ENCODE measurements at places on chromosomes 1 and 21.

DNA sequence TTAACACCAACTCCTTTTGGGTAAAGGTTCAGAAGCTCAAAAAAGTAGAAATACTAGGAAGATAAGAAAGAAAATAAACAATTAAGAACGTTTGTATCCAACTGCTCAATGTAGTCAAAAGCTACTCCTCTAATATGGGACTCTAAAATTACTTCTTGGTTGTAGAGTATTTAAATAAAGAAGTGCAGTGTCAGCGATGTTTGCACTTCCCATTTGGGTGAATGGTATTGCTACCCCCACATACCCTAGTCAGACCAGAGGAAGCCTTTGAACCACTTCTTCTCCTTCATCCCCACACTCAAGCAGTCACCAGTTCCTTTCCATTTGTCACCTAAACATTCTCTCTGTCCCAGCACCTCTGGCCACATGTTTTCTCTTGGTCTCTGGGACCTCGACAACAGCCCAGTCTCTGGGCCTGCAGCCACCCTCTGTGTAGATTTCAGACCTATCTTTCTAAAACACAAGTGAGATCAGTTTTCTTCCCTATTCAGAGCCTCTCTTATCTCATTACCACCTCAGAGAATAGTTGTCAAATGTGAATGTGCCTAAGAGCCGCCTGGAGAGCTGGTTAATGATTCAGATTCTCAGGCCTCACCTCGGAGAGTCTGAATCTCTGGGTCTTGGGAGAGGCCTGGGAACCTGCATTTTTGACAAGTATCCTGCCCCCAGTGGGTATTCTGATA is 109.8 kb downstream of the OMA1 start:
- no peak for DNase-seq

DNA sequence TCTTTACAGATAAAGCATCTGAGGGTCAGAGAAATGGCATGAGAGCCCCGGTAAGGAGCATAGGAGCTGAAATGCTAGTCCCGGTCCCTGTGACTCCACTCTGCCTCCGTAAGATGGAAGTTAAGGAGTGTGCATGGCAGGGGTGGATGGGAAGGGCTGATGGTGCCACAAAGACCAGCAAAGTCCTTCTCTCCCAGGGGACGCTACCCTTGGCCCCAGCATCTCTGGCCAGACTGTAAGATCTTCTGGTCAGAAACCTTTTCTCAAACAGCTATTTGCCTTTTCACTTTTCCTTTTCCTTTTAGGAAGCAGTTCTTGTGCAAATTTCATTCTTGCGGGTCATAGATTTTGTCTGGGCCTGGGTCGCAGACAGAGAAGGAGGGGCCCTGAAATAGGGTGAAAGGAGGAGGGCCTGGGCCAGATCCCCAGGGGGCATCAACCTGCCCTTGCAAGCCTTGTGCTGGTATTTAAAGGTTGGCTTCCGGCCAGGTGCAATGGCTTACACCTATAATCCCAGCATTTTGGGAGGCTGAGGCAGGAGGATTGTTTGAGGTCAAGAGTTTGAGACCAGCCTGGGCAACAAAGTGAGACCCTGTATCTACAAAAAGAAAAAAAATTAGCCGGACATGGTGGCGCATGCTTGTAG is 14.4 kb upstream of the EPS8L3 start:
- DNase-seq: no peak

DNA sequence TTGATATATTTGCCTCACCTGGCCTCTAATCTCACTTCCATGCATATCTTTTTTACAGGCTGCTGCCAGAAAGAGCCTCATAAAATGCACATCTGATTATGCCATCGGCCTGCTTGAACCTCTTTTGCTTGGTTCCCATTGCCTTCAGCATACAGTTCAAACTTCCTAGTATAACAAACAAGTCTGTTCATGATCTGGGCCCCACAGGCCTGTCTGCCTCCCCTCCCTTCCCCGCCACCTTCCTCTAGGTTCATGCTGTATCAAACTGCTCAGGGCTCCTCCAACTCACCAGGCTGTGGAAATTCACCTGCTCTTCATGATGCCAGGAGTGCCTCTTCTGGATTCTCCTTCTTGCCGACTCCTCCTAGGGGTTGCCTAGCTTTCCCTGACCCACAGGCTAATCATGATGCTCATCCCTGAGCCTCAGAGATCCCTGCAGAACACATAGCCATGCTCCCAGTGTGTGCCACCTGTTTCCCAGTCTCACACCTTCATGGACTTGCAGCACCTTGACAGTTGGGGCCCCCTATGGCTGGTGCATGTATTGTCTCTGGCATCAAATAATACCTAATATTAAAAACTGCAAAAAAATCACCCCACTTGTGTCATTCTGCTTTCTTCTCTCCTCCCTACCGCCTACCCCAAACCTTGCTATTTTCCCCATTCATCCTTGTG is 33.7 kb upstream of the CD2 start:
- DNase-seq: no peak

DNA sequence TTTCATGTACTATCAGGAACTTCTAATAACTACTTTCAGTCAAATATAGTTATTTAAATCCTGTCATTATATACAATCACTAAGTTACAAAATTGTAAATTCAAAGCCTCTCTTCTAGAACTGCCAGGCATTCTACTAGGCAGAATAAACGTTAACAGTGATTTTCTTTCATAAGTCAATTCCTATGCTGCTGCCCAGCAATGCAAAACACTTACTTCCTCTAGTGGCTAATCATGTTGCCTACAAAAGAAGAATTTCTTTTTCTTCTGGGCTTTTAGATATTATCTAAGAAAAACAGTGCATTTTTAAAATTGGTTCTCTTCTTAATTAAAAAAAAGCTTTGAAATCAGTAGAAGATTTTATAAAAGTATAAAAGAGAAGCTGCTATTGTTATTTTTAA is 509.8 kb upstream of the ADAMTS5 start:
- no peak for DNase-seq

DNA sequence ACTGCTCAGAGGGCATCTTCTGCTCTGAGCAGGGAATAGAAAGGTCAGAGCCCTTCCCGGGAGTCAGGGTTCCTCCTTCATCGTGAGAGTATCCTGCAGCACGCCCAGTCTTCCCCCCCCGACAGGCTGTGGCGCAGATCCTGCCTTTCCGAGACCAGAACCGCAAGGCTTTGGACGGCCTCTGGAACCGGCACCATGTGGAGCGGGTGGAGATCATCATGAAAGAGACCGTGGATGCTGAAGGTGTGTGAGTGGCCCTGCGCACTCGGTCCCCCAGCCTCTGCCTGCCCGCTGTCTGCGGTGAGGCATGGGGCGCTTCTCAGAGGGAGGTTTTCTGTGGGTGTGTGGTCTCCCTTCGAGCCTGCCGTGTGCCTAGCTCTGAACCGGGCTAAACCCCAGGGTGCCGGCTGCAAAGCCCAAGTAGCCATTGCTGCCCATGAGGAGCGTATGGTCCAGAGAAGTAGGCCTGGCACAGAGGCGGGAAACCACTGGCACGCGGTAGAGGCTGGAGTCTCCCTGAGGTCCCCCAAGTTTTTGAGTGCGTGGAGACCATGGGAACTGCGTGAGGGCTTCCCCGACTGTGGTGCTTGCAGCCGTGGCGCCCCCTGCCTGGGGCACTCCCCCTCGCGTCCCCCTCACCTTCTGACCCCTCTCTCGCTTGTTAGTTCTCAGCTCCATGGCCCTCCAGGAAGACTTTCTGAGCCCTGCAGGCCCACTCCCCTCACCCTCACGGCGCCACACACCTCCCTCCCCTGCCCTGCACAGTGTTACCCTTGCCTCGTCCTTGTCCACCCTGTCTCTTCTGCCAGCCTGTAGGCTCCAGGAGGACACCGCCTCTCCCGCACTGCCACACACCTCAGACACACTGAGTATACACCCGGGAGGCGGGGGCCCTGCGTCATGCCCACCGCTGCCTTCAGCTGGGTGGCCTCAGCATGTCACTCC is 12.5 kb downstream of the H6PD start:
- no peak for DNase-seq

DNA sequence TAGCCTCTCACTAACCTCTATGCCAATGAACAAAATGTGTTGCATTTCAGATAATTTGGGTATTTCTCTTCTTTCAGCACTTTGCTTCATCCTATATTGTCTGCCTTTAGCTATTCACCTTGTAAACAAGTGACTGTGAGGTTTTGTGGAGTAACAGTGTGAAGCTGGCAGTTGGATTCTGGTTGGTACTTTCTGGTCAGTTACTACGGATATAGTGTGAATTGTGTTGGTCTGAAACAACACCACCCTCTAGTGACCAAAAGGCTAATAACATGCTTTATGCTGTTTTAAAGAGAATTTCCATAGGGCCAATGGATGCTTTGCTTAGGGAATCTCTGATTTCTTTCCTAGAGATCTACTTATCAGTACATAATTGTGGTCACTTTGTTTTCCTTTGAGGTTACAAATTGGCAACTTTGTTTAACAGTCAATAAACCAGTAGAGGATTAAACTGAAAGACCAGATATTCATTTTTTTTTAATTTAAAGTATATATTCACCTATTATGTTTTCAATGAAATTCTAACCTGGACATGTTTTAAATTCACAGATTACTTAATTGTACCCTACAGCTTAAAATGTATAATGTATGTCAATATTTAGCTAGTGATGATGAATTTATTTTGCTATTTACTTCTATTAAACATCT is 2.5 kb upstream of the PTGER3 start:
- DNase-seq: peak; percentile 41

GRCh38 chr1:108758796-108759195 is 12.3 kb downstream of the STXBP3 start:
- no peak for DNase-seq

DNA sequence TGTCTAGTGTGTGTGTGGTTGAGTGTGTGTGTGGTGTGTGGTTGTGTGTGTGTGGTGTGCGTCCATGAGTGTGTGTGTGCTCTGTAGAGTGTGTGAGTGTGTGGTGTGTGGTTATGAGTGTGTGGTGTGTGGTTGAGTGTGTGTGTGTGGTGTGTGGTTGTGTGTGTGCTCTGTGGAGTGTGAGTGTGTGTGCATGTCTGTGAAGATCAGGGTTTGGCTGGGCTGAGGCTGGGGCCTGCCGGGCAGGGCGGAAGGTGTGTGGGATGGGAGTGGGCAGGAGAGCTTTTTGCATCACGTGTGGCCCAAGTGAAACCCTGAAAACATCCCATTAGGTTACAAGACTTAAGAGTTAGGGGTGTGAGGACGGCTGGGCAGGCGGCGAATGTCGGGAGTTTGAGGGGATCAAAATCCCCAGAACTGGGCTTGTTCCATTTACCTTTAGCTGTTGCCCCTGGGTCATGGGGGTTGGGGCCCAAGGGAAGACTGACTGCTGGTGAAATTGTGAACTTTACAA is 2.9 kb upstream of the FCMR start:
- DNase-seq: no peak

DNA sequence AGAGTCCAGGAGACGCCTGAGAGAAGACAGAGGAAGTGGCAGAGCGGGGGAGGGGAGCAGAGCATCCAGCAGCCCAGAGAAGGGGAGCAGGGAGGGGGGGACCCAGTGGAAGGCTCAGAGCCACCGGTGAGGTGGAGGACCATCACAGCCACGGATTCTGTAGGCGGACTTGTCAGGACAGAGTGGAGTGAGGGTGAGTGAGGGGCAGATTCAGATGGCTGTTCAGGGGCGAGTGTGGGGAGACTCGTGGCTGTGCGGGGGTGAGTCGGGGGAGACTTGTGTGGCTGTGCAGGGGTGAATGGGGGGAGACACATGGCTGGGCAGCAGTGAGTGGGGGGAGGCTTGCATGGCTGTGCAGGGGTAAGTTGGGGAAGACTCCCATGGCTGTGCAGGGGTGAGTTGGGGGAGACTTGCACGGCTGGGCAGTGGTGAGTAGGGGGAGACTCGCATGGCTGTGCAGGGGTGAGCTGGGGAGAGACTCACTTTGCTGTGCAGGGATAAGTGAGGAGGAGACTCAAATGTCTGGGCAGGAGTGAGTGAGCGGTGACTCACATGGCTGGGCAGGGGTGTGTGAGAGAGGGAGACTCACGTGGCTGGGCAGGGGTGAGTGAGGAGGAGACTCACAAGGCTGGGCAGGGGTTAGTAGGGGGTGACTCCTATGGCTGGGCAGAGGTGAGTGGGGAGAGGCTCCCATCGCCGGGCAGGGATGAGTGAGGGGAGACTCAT is 56.8 kb upstream of the ABCG1 start:
- no peak for DNase-seq

DNA sequence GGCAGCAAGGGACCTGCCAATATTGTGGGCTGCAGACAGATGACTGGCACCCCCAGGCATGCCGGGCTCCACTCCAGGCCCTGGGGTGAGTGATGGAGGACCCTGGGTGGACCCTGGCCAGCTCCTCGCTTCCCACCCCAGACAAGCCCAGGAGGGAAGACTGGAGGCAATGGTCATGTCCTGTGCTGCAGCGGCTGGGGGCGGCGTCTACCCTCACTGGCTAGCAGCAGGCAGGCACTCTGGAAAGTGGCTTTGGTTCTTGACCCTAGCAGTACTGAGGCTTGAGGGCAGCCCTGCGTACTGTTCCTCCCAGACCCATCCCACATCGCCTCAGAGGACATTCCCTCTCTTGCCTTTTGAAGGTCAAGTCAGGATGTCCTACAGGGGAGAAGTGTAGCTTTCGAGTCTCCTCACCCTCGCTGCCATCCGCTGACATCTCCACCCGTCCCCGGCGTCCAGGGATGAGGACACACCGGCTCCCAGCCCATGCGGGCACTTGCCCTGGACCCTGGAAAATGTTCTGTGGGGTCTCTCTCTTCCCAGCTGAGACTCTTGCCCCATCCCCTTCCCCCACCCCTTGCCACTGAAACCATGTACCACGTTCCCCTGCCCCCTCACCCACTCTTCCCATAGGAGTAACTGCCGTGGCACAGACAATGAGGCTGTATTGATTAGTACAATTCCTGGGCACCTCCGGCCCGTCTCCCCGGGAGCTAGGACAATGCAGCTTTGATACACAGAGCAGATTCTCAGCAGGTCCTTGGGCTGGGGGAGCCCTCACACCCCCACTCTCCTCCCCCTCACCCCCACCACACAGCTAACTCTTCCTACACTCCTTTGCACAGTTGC is 15.0 kb downstream of the SLC6A9 start:
- DNase-seq: no peak

DNA sequence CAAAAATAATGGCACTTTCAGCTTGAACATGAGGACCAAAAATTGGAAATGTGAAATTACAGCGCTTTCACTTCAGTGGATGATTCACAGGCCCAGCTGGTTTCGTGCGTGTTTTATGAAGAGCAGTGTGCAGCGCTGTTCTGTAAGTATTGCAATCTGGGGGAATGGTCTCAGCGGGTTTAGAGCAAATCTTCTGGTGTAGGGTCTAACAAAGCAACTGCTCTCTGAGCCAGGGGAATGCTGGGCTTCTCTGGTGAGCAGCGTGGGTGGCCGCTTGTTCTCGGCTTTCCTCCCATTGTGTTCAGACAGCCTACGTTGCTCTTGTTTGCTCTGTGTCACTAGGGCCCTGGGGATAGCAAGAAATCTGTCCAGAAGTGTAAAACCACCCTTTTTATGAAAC is 42.4 kb upstream of the GADD45A start:
- DNase-seq: no peak

DNA sequence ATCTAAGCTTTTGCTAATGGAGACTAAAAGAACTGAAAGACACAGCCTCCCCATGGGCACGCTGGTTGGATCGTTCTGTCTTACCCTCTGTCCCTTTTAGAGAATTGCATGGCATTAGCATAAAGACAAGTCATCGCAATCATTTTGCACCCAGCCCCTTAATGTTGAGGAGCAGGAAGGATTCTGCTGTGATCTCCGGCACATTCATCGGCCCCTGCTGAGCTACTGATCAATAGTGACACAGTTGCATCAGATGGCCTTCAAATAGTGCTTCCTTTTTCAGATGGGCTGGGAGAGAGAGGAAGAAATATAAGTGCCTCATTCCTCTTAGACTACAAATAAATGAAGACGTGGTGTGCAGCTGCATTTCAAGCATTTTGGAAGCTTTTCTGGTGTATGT is 75.4 kb downstream of the NOS1AP start:
- DNase-seq: no peak

- DNase-seq: no peak
These were observed 14.4 kb downstream of the CCDC190 start for GRCh38 chr1:162846256-162847212.

Data from NCI-H1930 (cell line).